Lower leg skin (tissue), 4 donors: ENCODE measurements at places on chromosomes 11 and 22. TPM values are rescaled to one million over a fixed set of nuclear protein-coding genes. Genes with fewer than 3 reads are reported as not detected.

CD3G gene
- 0.42 TPM for total RNA-seq

SPON1 gene
- total RNA-seq, result 5.3 TPM

NUMA1 gene
- total RNA-seq, result 592 TPM

GAS2 gene
- 1.8 TPM for total RNA-seq

RANGAP1 gene
- 123 TPM for total RNA-seq

BAIAP2L2 gene
- 1.9 TPM for total RNA-seq

HIPK3 gene
- total RNA-seq, result 102 TPM

TMA7B gene
- not detected for total RNA-seq

OR8D1 gene
- not detected for total RNA-seq

CDC42BPG gene
- 40.3 TPM for total RNA-seq

BDNF gene
- total RNA-seq, result 1.5 TPM

SHANK3 gene
- total RNA-seq, result 4.0 TPM

HMBS gene
- total RNA-seq, result 11.8 TPM

CCDC188 gene
- 0.16 TPM for total RNA-seq

PKNOX2 gene
- 3.4 TPM for total RNA-seq

TYR gene
- 4.2 TPM for total RNA-seq

WT1 gene
- total RNA-seq, result not detected

SLC43A3 gene
- 57.0 TPM for total RNA-seq

ADM2 gene
- 0.52 TPM for total RNA-seq

FGF3 gene
- total RNA-seq, result not detected

TM7SF2 gene
- total RNA-seq, result 161 TPM

SCYL1 gene
- total RNA-seq, result 90.5 TPM

GRAP2 gene
- 1.0 TPM for total RNA-seq

PC gene
- total RNA-seq, result 7.3 TPM
